D721Med (cell line): ENCODE measurements at places on chromosomes 3 and 15.

DNA sequence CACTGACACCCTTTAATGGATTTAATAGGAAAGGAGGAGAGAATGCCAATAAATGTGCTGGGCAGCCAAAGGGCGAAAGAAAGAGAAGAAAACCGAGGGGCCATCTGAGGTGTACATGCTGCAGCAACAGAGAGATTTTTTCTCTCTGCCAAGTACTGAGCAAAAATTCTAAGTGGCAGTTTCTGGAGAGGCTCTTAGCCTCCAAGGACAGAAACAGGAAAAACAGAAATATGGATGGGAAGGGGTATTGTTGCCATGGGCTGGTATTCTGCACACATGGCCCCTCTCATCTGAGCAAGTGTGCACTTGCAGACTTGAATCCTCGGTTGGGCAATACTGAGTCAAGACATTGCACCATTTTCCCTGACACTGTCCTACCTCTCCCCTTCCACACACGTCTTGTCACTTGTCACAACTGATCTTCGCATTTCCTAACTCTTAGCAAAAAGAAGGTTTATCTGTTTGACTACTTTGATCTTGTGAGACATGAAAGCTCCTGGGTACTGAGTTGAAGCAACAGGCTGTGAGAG is 73.9 kb downstream of the PRICKLE2 start:
- no peak for DNase-seq

DNA sequence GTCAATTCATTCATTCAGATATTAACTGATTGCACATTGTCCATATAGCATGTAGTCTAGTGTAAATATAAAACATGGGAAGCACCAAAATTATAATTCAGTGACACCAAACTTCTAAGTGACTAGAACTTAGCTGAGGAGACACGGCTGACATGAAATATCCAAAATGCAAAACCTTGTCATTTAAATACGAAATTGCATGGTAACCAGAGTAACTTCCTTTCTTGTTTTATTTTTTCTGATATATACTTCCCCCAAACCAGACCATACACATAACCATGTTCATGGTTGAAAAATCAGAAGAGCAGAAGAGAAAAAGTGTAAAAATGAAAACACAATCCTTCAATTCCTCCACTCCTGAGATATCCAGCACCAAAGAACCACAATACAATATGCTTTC is 38.0 kb downstream of the CBLB start:
- DNase-seq = no peak

GRCh38 chr3:140365872-140366697 is 311.8 kb upstream of the TRIM42 start:
- no peak for DNase-seq

- DNase-seq = no peak
Measured at GRCh38 chr3:112143251-112143650, 10.2 kb upstream of the GCSAM start.

GRCh38 chr3:144809380-144809779 is 837.8 kb downstream of the DIPK2A start:
- DNase-seq = no peak

GRCh38 chr15:59694779-59695178 is 5.7 kb upstream of the BNIP2 start:
- DNase-seq = peak; percentile 31

DNA sequence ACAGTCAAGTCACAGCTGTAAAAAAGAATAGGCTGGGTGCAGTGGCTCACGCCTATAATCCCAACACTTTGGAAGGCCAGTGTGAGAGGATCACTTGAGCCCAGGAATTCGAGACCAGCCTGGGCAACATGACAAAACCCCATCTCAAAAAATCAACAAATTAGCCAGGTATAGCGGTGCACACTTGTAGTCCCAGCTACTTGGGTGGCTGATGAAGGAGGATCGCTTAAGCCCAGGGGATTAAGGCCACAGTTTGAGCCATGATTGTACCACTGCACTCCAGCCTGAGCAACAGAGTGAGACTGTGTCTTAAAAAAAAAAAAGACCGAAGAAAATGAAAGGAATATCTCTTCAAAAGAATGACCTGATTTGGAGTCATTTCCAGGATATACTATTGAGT is 6.6 kb downstream of the HERC1 start:
- DNase-seq = no peak

- no peak for DNase-seq
Measured at GRCh38 chr3:195699860-195700259, 20.9 kb upstream of the MUC20 start.

DNA sequence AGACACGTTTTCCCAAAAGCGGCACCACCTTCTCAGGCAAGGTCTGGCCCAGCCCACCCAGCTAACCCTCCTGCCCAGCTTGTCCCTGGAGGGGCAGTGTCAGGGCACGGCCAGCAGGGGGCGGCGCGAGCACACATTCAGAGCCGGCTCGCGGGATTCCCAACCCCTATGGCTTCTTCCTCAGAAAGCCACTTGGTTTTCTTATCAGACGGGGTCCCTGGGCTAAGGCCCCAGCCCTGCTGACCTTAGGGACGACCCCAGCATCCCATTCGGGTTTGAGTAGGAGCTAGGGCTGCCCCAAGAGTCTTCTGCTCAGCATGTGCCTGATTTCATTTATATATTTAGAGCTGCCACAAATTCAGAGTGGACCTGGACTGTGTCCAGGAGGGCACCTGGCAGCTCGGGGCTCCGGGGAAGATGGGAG is 14.5 kb downstream of the RLBP1 start:
- DNase-seq = peak; percentile 89

- DNase-seq = no peak
Measured at GRCh38 chr15:67023517-67024313, 41.7 kb upstream of the SMAD3 start.

DNA sequence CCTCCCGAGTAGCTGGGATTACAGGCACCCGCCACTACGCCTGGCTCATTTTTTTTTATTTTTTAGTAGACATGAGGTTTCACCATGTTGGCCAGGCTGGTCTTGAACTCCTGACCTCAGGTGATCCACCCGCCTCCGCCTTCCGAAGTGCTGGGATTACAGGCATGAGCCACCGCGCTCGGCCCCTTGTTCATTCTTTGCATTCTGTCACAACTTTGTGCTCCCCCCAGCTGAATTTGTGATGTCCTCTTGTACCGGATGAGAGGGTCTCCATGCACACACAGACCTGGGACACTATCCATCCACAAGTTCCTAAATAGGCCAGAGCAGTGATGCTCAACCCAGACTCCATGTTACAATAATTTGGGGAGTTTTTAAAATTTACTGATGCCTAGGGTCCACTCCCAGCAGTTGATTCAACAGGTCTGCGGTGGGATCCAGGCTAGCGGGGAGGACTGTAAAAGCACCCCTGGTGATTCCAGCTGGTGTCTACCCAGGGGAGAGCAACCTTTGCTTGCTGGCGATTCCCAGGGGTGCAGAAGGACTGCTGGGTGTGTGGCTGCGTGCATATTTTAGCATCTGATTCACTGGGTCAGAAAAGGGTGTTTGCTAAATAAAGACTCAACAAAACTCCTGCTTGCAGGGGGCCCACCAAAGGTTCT is 1.0 kb downstream of the RASSF1 start:
- no peak for DNase-seq

DNA sequence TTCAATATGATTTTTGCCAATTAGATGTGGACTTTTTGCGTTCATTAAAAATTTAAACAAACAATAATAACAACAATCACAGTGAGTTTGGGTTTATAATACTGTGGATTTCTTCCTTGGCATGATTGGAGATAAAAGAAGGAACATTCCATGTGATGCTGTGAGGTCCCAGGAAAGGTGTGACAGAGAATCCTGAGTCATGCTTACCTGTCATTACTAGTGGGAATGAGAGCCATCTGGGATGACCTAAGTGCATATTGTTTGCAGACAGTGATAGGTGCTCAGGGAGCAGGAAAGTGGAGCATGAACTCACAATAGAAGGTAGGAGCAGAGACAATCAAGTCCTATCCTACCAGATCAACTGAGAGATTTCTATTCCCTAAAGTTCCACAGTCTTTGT is 766.5 kb upstream of the CFAP20DC start:
- no peak for DNase-seq

- no peak for DNase-seq
Measured at GRCh38 chr15:86235667-86236066, 156.0 kb downstream of the AGBL1 start.

DNA sequence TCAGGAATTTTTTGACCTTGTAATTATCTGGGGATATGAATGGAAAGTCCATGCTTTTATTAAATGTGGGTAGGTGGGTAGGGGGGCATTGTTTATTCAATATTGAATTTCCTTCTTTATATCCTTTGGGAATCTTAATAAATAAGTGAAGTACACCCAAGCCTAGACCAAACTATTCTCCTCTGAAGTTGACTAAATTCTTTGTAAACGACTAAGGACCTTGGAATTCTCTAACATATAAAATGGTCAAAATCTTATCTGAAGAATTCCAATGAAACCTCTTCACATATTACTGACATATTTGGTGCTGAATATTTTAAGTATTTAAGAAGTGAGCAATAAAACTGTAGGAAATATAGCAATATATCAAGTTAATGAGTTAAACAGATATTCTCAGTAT is 1432.1 kb upstream of the GBE1 start:
- no peak for DNase-seq

- DNase-seq = no peak
Measured at GRCh38 chr3:152398495-152398894, 129.8 kb downstream of the MBNL1 start.

GRCh38 chr3:45795882-45796765 is at the start of gene SLC6A20:
Gene SLC6A20 (minus strand): TSS chr3:45796536. CDS start chr3:45796419, 117 bp downstream.
- DNase-seq = no peak

- DNase-seq = no peak
Measured at GRCh38 chr3:183485585-183485984, 57.2 kb upstream of the MCF2L2 start.

DNA sequence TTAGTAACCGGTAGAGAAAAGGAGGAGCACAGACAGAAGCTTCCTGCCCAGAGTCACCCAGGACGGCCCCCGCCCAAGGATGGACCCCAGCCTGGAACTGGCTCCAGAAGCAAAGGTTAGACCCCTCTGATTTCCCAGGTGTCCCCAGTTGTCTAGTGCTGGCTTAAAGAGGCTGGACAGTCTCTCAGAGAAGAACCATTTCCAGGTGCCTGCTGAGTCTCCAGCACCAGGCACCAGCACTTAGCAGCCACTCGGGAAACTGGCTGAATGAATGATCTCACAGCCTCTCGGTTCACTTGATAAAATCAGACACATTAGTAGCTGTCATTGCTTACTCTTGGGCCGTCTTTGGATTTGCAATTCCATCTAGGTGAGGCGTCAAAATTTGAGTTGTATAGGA is 139.7 kb upstream of the HES1 start:
- DNase-seq = no peak

GRCh38 chr3:141434255-141434654 is 52.6 kb upstream of the RASA2 start:
- DNase-seq = no peak

DNA sequence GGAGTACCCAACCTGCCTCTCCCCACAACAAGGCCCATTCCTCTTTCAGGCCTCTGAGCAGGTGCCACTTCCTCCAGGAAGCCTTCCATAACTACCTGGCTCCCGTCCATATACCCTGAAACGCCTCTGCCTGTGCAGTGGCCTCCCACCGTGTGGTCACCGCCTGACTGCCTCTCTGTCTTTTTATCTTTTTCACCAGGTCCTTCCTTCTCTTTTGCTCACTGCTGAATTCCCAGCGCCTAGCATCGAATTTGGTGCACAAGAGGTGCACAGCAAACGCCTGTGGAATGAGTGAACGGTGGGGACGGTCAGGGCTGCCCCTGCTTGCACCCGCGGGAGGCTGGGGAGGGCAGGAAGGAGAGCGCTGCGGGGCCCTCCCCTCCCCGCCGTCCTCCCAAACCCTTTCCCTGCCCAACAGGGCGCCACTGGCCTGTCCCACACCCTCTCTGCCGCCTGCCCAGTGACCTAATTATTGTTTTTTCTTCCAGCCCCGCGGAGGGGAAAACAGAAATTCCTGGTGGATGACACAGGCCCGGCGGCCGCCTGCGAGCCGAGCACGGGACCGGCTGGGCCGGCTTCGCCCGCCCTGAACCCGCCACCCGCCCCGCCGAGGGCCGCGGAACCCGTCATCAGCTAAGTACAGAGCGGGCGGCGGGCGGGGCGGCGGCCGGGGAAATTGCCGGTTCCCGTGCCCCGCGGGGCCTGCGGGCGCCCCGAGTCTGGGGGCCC is 140.1 kb downstream of the SMAD6 start:
- no peak for DNase-seq

DNA sequence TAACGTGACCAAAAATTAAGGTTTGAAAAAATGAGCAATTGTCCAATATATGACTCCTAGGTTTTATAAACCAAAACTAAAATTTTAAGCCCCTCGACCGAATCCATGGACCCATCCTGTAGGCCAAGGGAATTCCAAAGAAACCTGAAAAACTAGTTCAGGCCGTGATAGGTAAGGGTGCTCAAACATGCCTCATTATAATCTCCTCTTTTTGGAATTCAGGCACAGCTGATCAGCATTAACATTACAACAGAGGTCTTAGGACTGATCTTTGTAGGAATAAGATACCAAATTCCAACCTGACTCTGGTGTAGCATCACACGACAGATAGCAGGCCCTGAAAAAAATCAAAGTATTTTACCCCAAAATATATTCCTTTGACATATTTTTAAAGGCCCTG is 155.7 kb downstream of the NEK10 start:
- no peak for DNase-seq
